Epithelial cell of prostate (primary cell): ENCODE measurements at places on chromosomes 2 and 18.

DNA sequence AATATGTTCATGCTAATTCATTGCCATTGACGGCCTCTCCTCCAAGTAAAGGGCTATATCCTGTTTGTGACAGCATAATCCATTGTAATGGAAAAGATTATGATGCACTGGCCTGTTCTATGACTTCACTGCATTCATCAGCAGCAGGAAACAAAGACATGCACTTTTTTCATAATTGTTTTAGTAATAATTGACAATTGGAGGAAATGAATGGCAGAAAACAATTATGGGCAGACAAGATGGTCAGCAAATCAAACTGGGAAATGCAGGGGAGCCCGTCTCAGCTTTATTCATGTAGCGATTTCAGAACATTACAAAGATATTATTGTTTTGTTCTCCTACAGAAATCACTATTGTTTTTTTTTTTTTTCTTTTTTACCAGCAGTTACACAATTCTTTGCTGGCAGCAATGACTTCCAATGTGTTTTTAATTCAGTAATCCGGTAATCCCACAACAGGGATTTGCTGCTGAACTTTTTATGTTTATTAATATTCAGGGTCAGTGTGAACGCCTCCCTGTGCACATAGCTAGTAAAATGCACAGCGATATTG, 33.8 kb upstream of the RASGRP3 start:
- DNase-seq = no peak

GRCh38 chr2:152791979-152792378, 73.6 kb downstream of the ARL6IP6 start:
- DNase-seq = no peak

DNA sequence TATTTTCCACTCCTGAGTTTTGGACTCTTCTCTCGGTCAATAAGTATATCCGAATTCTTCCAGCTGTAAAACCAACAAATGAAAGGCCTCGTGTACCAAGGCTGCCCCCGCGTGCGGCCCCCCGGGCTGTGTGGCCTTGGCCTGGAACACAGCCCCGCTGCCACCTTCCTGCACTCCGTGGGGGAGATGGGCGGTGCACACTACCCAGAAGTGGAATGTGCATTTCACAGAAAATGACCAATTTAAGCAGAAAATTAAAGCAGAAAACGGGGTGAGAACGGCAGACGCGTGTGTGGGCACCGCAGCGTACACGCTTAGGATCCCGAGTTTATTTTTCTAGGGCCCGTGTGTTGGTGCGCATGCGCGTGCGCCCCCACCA, 34.4 kb upstream of the ZNF516 start:
- DNase-seq = no peak

DNA sequence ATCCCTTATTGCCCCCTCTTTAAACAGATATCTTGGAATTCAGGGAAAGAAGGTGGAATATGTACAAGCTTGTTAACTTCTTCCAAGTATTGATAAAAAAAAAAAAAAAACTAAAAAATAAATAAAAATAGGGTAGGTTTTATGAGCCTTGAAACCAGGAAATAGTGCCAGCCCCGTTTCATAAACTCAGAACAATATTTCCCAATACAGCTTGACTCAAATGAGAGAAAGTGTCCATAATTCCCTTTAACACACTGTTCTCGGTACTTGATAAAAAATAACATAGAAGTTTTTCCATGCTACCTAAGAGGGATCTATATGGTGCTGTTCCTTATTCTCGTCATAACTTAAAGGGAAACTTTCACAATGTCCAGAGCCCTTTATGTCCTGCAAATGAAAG, 17.9 kb upstream of the C2orf80 start:
- DNase-seq = no peak

DNA sequence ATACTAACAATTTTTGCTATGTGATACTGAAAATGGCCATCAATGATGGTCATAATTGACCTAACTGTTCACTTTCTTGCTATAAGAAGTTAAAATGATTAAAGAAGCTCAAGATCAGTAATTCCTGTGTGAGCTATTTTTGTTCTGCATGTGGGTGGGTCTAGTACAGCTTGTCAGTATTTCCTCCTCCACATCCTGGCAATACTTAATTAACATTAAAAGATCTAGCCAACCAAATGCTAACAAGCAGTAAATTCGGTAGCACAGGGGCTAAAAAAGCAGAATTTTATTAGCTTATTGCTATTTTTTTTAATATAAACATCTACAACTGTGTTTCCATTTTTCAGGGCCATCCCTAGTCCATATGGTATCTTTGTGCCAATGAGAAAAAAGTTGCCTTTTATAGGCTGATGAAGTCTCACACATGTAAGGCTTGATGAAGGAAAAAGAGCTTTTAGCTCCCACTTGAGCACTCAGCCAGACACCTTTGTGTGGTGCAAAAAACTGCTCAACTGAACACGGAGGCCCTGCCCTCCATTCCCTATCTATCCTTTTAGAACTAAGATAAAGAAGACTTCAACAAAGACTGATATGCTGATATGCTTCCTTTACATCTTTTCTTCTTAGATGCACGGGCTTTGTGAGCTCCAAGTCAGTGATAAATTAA, 4.9 kb upstream of the PNO1 start:
- no peak for DNase-seq
